ENCODE measurements at places on chromosomes 7 and 10. TPM values are rescaled to one million over a fixed set of nuclear protein-coding genes. Genes with fewer than 3 reads are reported as not detected.

FAM13C gene
- 2.6 TPM for total RNA-seq

TLL2 gene
- total RNA-seq = under 0.01 TPM

FGFBP3 gene
- total RNA-seq = not detected

ASIC3 gene
- not detected for total RNA-seq

DPY19L1 gene
- total RNA-seq = 57.3 TPM

GPNMB gene
- total RNA-seq = 17.7 TPM

NRG3 gene
- not detected for total RNA-seq

KLLN gene
- 0.97 TPM for total RNA-seq

CALHM3 gene
- not detected for total RNA-seq

SPDYE2B gene
- not detected for total RNA-seq

TSPAN14 gene
- 22.7 TPM for total RNA-seq

LRMDA gene
- total RNA-seq = not detected

FAM221A gene
- total RNA-seq = 0.97 TPM

KIF11 gene
- total RNA-seq = 6.5 TPM

PTEN gene
- total RNA-seq = 57.9 TPM

PRLHR gene
- not detected for total RNA-seq

OR9A2 gene
- total RNA-seq = not detected

CDHR1 gene
- total RNA-seq = not detected

TUBB8 gene
- not detected for total RNA-seq

CFTR gene
- total RNA-seq = not detected
